Osteocyte (in vitro differentiated cells): ENCODE measurements at places on chromosomes 5 and 9. TPM values are rescaled to one million over a fixed set of nuclear protein-coding genes. Genes with fewer than 3 reads are reported as not detected.

GRCh38 chr9:123157221-123157620, 111.2 kb downstream of the STRBP start:
- no peak for DNase-seq

GRCh38 chr5:73901043-73901442, 275.0 kb downstream of the ARHGEF28 start:
- no peak for DNase-seq

DNA sequence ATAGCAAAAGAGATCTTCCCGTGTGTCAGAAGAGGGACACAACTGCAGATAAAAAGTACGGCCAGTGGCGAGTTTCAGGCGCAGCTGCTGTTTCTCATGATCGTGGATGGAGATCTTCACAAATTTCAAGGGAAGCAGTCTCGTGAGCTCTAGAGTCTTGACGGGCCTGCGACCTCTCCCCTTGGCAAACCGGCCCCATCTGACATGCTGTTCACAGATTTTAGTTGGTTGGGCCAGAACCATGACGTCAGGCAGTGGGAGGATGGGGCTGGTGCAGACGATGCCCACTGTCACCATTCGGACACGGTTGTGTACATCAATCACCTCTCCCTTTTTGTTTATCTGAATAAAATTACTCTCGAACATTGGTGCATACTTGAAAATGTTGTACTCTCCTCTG, 396 bp downstream of the GARIN3 start:
- DNase-seq, result peak; percentile 74

TMEM252 gene
- total RNA-seq, result not detected in 2 replicates

LRRC8A gene
- total RNA-seq, result 39.5 and 42.8 TPM in 2 replicates

PCSK1 gene
- total RNA-seq, result not detected in 2 replicates

DNA sequence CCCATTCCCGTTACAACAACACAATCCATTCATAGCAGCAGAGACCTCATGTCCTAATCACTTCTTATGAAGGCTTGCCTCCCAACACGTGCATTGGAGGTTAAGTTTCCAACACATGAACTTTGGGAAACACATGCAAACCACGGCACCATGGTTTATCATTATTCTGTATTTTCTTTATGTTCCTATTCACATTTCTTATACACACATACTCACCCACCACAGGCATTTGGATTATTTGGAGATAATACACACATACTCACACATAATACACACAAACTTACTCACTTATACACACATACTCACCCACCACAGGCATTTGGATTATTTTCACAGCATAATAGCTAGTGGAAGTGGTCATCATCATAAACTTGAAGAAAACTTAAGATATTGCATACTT, 75.6 kb downstream of the C7 start:
- DNase-seq, result no peak

DNA sequence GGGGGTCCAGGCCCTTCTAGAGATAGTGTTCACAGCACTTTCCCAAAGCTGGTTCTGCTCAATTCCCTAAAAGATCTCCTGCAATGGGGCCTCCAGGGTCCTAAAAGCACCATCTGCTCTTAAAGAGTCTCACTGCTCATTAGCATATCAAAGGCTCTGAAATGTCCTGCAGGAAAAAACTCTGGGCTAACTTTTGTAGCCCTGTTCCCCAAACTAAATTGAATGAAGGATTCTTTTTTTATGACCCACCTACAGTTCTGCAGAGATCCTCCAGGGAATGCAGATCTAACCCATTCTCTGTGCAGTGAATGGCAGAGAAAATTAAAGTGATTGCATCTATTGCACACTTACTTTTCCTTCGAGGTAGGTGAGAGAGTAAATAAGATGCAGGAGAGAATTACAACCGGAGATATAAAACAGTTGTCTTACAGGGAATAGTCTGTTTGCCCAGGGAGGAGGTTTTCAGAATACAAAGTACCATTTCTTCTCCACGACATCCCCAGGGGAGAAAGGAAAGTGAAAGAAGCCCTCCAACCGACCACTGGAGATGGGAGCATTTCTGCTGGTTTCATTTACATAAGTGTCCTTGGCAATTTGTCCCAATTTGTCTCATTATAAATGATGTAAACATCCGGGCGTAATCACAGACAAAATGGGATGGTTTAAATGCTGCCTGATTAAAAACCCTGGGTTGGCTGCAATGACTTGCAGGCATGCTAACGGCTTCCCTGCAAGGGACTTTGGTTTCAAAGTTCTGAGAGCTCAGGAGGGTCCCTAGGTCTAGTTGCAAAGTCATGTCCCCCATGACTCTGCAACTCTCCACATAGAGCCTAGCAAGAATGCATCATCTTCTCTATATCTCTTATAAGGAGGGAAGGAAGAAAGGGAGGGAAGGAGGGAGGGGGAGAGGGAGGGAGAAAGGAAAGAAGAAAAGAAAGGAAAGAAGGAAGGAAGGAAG, 114.0 kb downstream of the KCNIP1 start:
- no peak for DNase-seq

TAS2R1 gene
- total RNA-seq, result not detected in 2 replicates

DNA sequence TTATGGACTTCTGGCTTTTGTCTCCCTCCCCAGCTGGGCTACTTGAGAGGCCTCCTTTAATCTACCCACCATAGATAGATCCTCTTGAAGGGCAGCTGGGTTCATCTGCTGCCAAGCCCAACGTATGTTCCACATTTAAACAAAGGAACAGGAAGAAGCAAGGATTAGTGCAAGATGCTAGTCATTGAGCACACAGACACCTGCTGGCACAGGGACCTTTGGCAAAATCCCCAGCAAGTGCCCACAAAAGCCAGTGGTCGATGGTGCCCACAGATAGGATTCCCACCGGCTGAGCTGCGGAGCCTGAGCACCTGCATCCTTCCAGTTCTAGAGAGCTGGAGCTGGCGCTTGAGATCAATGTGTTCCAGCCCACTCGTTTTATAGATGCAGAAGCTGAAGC, 57.7 kb upstream of the SHB start:
- no peak for DNase-seq

- no peak for DNase-seq
These were observed 25.8 kb upstream of the CD180 start for GRCh38 chr5:67222243-67223025.

FOXD4 gene
- 0.24 and 0.43 TPM in 2 replicates for total RNA-seq

FLT4 gene
- 0.51 TPM in 1 of 2 replicates, not detected in the other for total RNA-seq

DNA sequence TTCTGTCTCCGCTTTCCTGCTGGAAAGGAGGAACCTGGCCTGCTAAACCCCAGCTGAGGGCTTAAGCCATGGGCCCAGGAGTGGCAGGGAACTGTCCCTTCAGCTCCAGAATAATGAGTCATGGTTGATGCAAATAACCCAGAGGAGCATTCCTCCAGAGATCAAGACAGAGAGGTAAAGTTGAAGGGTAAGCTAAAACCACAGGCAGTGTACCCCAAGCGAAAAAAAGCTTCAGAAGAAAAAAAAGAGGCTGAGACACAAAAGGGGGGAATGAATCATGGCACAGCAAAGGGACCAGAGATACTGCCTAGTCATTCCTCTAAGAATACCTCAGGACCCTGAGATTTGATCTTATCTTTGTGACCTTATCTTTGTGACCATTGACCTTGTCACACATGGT, 199.5 kb upstream of the TAS2R1 start:
- DNase-seq, result no peak

GRCh38 chr9:110126986-110127864, 80.7 kb downstream of the C9orf152 start:
- no peak for DNase-seq

GRCh38 chr5:2575871-2576270, 175.6 kb downstream of the IRX2 start:
- DNase-seq, result no peak

IL5 gene
- total RNA-seq, result not detected in 2 replicates

PDE6A gene
- not detected in 2 replicates for total RNA-seq

CNOT6 gene
- 31.5 and 33.5 TPM in 2 replicates for total RNA-seq

DNA sequence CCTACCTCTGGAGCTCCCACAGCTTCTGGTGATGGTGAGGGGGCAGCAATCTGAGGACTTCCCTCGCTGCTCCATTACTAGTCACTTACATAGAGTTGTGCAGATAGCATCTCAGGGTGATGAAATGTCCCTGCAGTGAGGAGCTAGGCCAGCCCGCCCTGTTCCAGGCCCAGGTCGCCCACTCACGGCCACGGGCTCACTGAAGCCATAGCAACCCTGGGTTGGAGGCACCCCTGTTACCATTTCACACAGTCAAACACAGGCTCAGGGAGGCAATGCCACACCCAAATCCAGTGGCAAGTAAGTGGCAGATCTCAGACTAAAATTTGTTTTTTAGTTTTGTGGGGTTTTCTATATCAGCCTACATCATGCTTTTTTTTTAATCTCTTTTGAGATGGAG, 19.6 kb downstream of the SH2D3C start:
- DNase-seq, result no peak

DNA sequence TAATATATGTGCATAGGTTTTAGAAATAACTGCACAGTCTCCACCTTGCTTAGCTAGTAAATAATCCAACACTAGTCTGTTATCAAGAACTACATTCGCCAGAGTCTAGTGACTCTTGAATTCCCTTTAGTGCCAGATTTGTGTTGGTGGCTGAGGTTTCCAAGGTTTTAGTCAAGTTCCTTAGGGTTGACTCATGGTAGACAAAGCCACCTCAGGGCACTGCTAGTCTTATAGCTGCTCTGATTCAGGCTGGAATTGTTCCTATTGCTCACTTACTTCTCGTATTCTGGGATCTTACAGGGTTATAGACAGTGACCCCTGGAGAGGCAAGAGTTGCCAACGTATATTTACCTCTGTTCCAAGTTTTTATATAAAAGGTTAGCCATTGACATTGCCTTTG, 1369.8 kb upstream of the CDH9 start:
- DNase-seq, result no peak

- DNase-seq, result no peak
These were observed 23.8 kb upstream of the ANKRD33B start for GRCh38 chr5:10540036-10540544.

DNA sequence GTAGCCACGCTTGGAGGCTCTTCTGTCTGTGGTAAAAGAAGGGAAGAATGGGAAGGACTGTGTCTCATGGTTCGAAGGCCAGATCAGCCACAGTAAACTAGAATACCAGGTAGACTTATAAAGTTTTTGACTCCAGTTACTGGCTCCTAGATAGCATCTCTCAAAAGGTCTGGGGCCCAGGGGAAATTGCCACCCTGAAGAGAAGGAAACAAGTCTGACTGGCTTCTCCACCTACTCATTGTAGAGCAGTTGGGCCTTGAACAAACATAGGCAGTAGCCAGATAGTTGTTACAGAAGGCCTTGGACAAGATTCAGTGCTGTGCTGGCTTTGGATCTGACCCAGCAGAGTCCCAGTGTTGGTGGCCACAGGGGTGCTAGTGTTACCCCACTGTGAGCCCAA, 890.4 kb downstream of the EFNA5 start:
- DNase-seq, result no peak

- DNase-seq, result no peak
These were observed 311.3 kb downstream of the GADD45G start for GRCh38 chr9:89916001-89916597.

DNA sequence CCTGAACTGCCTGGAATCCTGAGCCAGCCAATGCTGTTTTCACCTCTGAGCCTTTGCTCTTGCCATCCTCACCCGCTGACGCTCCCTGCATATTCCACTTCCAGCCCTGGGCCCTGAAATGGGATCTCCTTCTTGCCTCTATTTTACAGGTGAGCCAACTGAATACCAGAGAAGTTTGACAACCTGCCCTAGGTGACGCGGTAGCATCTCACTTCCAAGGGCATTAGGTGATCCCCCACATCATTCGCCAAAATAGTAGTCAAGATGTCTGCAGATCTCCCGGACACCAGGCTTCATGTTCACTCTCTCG, 43.5 kb downstream of the FOXI1 start:
- DNase-seq, result no peak

DNA sequence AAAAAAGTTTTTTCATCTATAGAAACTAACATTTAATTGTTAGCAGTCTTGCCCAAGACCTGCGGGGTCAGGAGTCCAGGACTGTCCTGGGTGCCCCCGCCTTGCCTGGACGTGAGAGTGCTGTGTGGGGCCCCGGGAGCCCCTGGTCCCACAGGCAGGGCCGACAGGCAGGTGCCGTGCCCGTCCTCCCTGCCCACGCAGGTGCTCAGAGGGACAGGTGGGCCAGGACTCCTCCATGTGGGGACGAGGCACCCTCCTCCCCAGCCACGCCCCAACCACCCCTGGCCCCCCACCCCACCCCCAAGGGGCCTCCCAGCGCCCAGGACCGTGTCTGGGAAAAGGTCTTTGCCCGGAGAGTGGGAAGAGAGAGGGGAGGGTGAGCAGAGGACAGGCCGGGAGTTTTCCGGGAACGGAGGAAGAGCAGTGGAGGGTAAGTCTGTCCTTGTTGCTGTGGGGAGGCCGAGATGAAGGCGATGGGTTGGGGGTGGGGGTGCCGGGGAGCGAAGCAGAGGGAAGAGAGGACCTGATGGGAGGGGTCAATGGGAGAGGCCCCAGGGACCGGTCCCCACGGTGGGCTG, 2.7 kb upstream of the LCN12 start:
- DNase-seq, result no peak

- DNase-seq, result no peak
These were observed 3.6 kb upstream of the OTP start for GRCh38 chr5:77641963-77642737.

DNA sequence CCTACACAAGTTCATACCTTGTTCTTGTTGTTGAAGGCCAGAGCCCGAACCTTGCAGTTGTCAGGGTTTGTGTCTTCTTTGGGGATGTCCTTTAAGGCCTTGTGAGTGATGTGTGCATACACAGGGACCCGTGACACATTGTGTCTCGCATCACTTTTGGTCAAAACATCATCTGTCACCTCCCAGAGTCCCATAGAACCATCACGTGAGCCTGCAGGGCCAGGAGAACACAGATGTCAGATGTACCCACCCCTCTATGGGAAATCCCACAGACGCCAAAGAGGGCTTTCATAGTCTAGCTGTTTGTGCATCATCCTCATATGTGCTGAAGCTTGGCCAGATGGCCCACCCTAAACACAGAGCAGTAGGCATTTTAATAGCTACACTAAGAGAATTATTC, 28.2 kb downstream of the DCAF12 start:
- no peak for DNase-seq

DNA sequence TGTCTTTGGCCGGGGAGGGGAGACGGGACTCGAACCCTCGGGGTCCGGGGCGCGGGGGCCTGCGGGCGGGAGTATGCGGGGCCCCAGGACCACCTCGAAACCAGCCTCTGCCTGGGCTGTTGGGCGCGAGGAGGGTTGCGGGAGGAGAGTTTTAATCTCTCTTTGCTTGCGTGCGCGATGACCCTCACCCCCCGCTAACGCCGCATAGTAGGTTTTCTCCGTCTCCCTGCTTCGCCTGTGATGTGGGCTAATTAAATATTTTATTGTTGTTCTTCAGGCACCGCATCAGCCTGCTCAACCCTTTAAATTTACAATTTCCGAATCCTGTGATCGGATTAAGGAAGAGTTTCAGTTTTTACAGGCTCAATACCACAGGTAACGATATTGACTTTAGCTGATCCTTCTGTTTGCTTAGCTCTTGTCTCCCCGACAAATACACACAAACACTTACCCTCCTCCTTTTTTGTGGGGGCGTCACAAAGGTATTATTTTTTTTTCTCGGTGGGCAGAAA, 1.7 kb downstream of the TLE4 start:
- no peak for DNase-seq

GRCh38 chr5:424301-425110, 18.5 kb upstream of the EXOC3 start:
- no peak for DNase-seq

GRCh38 chr9:68762570-68762969, 57.5 kb downstream of the PIP5K1B start:
- DNase-seq, result no peak

- DNase-seq, result no peak
These were observed 3.7 kb upstream of the COL5A1 start for GRCh38 chr9:134637696-134638501.

- no peak for DNase-seq
These were observed 133.8 kb upstream of the RANBP3L start for GRCh38 chr5:36435516-36435915.

SOHLH1 gene
- total RNA-seq, result not detected in 2 replicates
